ENCODE measurements at places on chromosomes 12 and 14.

- DNase-seq, result no peak
Observed at GRCh38 chr14:95250140-95250769, 69.5 kb downstream of the CLMN start.

DNA sequence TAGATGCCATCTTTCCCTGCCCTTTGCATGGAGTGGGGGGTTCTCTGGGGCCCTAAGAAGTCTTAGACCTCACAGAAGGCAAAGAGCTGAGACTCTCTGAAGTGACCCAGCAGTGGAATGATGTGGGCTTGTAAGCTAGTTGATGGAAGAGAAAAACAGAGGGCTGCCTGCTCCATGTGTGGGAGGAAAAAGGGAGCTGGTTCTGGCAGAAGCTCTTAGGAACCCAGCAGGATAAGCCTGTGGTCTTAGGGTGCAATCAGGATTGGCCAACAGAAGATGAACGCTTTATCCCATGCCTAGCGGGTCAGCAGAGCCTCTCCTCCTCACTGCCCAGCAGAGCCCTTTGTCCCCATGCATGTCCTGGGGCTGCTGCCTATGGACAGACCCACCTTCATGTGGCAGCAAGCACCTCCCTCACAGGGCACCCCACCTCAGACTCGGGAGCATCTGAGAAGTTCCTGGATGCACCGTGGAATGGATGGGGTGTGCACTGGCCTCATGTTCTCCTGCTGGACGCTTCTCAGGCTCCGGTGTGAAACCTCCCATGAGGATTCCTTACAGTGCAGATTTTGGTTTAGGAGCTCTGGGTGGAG lies 152.7 kb downstream of the ADGRD1 start:
- DNase-seq, result no peak

DNA sequence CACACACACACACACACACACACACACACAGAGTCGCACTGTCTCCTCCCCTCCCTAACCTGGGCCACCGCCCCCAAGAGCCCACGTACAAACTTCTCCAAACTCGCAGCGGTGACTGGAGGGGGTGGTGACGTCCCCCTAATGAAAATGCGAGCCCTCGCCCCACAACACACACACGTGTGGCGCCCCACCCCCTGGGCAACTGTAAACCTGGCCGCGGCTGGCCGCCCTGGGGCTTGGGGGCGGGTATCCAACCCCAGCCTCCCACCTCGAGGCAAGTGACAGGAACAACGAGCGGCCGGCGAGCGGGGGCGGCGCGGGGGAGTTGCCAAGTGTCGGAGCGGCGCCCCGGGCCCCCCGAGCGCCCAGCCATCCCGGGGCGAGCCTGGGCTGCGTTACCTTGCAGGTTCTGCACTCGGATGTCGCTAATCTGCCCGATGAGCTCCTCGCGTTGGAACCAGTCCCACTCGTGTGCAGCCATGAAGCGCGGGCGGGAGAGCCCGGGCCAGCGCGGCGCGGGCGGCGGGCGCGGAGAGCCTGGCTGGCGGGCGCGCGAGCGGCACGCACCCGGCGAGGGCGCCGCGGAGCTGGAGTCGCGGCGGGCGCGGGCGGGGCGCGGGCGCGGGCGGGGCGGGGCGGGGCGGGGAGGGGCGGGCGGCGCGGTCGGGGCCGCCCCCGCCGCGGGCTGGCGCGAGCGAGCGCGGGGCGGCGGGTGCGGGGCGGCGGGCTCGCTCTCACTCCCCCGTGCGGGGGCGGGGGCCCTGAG lies at the start of gene CLMN:
Gene CLMN (minus strand): TSS at position 597 of the 766 bp plus-strand sequence. CDS start 116 bp downstream, at position 481.
- DNase-seq, result peak; percentile 26

GRCh38 chr12:98594050-98594835 lies 757 bp downstream of the SLC25A3 start:
- peak; percentile 5 for DNase-seq

DNA sequence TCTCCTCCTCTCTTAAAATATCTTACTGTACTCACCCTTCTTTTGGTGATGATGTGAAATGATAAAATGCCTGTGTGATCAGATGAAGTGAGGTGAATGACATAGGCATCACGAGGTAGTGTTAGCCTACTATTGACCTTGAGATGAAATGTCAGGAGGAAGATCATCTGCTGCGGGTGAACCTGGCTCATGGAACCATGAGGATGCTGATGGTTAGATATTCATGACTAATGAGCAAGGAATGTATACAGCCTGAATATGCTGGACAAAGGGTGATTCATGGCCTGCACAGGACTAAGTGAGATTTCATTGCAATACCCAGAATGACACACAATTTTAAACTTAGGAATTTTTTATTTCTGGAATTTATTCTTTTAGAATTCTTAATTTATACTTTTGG lies 89.6 kb downstream of the DAAM1 start:
- no peak for DNase-seq

GRCh38 chr12:123085730-123086487 lies 65.0 kb downstream of the PITPNM2 start:
- DNase-seq, result peak; percentile 36
